Activated naive CD4-positive, alpha-beta T cell (primary cell): ENCODE measurements at places on chromosomes 5 and 9.

- DNase-seq: no peak
These were observed 81.9 kb upstream of the RARS1 start for GRCh38 chr5:168404365-168404764.

- DNase-seq: no peak
These were observed 10.4 kb downstream of the SMIM3 start for GRCh38 chr5:150788977-150789376.

DNA sequence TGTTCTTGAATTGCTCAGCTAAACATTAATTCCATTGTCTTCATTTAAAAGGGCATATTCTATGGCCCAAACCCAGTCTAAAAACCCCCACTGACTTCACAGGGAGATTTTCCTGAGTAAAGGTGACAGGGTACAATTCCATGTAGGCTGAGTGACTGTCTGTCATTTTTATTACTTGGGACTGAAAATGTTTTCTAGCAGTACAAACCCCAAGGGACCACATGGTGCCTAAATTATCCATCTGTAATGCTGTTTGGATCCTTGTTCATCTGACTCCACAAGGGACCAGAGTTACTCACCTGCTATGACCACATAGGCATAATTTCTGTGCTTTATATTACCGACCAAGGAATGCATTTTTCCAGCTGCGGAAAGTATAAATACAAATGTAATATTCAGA, 349.1 kb downstream of the ZNF608 start:
- DNase-seq: no peak

- no peak for DNase-seq
These were observed 6.2 kb upstream of the SPINK4 start for GRCh38 chr9:33233626-33234342.

DNA sequence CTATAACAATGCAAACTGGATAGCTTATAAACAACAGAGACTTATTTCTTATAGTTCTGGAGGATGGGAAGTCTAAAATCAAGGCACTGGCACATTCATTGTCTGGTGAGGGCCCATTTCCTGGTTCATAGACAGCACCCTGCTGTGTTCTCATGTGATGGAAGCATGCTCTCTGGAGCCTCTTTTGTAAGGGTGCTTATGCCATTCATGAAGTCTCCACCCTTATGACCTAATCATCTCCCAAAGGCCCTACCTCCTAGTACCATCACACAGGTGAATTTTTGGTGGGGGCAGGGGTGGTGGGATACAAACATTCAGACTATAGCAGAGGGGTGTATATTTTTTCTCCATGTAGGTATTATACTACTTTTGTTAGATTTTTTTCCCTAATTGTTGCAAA, 92.4 kb downstream of the UNC13B start:
- DNase-seq: no peak

DNA sequence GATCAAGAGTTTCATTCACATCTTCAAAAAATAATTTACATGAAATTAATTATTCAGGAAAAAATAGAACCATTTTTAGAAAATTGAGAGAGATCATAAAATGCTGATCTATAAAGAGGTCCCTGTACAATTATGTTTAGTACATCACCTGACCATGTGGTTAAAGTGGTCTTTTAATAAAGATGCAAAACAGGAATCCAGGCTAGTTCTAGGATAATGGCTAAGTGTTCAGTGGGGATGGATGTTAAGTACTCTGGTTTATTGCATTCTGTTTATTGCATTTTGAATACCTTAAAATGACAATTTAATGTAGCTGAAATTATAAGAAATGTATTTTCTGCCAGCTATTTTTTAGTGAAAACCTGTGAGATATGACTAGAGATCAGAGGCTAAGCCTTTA, 72.0 kb upstream of the SMC2 start:
- DNase-seq: no peak

- no peak for DNase-seq
These were observed 20.9 kb upstream of the OR5C1 start for GRCh38 chr9:122767817-122768216.

DNA sequence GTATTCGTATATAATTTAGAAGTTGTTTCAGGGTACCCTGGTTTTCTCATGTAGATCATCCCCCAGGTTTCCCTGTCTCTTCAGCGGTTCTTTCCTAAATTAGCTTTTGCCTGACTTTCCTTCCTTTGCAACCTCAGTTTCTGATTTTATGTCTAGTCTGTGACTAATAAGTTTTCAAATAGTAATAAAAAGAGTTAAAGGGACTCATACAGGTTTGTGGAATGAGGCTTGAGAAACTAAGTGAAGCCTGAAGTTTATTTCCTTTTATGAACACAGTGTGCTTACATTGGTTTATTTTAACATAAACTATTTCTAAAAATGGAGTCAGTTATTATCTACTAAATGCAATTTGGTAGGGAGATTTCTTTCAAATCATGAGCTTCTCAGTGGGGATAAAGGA, 96.8 kb downstream of the TRIO start:
- no peak for DNase-seq

DNA sequence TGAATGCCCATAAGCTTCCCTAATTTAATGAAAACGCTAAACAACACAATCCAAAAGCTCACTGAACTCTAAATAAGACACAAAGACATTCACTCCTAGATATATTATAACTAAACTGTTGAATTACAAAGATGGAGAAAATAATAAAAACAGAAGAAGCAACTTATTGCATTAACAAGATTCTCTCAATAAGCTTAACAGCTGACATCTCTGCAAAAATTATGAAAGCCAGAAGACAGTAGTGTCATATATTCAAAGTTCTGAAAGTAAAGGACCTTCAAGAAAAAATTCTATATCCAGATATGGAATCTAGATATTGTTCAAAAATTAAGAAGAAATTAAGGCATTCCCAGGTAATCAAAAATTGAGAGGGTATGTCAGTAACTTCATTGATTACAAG, 957.8 kb upstream of the TYRP1 start:
- no peak for DNase-seq

- no peak for DNase-seq
These were observed 5.1 kb downstream of the SNX30 start for GRCh38 chr9:112755675-112756074.

GRCh38 chr5:180128671-180129261, 57.2 kb upstream of the RNF130 start:
- DNase-seq: no peak

DNA sequence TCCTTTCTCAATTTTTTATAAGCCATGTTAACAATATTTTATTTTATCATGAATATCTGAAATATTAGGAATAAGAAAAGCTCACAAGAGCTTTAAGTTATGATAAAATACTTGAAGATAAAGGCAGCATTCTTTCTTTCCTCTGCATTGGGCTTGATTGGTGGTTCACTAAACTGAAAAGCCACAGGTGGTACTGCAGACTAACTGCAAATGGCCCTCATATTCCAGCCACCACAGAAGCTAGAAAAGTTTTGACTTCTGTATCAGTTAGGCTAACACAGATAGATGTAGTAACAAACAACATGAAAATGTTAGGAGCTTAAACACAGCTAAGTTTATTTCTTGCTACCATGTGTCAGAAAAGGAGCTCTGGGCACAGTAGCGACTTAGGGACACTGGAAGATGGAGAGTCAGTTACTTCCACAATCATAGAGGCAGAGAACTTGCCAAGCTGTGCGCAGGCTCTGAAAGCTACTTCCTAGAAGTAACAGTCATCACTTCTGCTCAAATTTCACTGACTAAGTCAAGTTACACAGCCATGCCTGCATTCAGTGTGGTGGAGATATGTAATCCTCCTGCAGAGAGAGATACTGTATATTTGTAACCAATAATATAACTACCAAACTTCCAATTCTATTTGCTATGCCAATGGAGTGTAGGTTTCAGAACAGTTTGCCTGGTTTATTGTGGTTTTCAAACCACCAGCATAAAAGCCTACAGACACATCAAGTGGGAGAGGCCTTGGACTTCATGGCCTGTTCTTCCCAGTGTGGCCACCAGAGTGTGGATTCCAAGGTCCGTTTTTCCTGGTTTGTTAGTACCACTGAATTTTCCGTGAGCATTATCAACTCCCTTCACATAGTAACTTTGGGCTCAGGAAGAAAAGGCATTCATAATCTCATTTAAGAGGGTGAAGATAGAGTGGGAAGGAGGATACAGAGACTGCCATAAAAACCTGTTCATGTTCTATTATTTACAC, 268.3 kb downstream of the PJA2 start:
- no peak for DNase-seq

- DNase-seq: no peak
These were observed 25.5 kb downstream of the PLAC8L1 start for GRCh38 chr5:146079695-146080373.

DNA sequence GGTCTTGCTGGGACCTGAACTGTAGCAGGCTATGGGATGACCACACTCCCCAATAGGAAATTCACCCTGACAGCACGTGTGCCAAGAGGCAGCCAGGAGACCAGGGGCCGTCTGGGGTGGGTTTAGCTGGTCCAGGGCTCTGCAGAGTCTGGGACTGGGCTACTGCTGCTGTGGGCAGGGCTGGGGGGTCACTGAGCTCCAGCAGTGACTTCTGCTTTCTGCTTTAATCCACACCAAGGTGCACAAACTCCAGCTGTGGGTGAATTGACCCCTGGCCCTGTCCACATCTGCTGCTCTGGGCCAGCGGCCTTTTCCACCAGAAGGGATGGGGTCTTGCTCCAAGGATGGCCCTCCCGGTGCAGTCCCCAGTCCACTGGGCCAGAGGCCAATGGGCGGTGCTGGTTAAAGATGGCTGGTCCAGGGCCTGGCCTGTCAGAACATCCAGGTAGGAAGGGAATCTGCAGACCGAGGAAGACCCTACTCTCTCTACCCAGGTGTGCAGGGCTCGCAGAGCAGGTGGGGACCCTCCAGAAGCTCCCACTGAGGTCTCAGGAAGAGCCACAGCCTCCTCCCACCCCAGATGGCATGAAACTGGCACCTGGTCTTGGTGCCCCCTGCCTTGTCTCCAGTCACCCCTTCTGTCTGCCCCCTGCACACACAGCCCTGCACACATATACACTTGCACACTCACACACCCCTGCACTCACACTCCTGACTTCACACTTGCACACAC, 28.0 kb downstream of the GLT6D1 start:
- no peak for DNase-seq

DNA sequence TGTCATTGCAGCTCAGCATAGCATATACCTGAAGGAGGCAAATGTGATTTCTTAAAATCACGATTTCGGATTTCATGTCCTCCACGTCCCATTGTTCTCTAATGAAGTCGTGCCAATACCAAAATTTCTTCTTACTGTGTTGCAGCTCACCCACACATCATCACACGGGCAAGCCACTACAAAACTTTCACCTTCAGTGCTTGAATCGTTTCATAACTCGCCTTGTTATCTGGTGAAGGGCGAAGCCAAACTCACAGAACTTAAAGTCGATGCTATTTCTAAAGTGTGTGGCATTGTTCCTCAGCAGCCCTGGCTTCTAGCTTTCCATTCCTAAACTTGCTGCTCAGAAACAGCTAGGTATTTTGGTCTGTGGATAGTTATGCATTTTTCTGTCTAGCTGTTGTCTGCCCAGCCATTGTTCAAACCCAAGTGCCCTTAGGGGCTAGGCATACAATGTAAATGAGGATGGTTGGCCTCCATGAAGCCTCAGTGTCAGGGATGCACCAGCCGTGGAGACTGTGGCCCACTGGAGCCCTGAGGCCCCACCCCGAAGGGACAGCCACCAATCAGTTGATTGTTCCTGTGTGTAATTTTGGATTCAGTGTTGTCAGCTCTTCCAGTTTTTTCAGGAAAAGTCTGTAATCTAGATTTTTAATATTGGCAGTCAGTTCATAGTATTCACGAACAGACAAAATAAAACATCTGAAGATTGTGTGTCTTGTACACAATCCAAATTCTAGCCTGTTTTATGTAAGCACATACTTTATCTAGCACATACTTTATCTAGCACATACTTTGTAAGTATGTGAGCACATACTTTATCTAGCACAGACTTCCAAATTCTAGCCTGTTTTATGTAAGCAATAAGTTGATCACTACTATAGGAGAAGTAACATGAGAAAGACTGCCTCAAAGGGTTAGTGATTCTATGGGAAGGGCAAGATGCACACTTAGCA, 112.8 kb downstream of the DAPK1 start:
- no peak for DNase-seq

DNA sequence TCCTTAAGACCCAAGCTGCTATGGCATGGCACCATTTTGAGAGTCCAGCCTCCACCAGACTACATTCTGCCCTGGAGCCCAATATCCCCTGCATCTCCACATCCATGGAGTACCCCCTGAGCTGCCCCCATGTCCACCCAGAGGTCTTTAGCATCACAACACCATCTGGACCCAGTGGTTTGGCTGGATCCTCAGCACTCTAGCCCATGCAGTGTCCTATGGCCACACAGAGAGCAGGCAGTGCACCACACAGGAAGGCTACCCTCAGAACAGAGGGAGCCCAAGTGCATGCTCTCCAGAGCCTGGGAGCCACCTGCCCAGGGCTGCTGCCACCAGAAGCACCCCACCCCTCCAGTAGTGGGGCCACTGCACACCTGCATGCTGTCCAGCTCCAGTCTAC, 18.6 kb upstream of the DAP start:
- no peak for DNase-seq

GRCh38 chr5:20113031-20113715, 125.2 kb upstream of the CDH18 start:
- no peak for DNase-seq

DNA sequence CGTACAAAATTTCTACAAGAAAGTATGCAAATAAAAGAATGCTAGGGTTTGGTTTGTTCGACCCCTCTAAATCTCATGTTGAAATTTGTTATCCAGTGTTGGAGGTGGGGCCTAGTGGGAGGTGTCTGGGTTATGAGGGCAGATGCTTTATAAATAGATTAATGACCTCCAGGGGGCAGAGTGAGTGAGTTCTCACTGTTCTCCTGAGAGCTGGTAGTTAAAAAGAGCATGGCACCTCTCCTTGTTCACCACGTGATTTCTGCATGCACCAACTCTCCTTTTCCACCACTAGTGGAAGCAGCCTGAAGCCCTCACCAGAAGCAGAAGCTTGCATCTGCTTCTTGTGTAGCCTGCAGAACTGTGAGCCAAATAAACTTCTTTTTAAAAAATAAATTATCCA, 50.4 kb upstream of the FAM170A start:
- no peak for DNase-seq

- no peak for DNase-seq
These were observed 537.8 kb upstream of the FTMT start for GRCh38 chr5:121313886-121314285.

- no peak for DNase-seq
These were observed 57.6 kb downstream of the SH3TC2 start for GRCh38 chr5:149005077-149005892.

DNA sequence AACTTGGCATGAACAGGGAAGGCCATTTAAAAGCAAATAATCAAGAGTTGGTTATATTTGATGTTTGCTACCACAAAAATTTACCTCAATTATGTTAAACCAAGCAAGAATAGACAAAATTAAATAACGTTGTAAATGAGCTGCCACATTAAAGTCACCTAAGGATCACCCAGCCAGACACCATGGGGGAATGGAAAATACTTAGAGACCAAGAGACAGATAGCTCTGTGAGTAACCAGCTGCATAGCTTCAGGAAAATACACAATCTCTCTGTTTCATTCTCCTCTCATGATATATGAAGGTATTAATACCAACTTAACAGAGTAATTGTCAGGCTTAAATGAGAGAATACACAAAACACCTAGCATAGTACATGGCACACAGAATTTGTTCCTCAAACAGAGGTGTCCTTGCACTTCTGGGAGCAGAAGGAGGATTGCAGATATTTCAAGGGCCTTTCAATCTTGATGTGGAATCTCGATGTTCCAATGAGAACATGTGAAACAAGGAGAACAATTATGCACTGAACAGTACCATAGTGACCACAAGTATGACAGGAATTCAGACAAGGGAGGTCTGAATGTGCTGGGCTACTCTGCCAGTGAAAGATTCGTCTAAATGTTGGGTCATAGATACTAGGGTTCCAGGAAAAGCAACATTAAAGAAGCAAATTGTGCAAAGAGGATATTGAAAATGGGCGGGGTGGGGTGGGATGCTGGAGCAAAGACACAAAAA, 18.6 kb downstream of the JAKMIP2 start:
- no peak for DNase-seq
